NCI-H748 treated with DMSO at 0.1 percent for 48 hours (cell line): ENCODE measurements at places on chromosomes 11 and 22.

- no peak for DNase-seq
Observed at GRCh38 chr22:43118953-43119458, 8.5 kb downstream of the BIK start.

DNA sequence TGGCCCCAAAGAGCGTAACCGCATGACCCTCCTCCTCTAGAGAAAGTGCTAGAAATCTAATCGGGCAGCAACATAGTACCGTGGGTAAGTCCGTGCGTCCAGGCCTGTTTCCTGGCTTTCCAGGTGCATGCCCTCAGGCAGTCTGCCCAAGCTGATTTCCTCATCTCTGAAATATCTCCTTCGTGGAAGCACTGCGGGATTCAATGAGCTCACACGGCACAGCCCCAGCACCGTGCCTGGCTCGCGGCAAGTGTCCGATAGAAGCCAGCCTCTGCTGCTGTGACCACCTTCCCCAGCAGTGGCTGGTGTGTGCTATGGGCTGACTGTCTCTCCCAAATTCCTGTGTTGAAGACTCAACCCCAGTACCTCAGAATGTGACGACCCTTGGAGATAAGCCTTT is 20.7 kb downstream of the RPUSD4 start:
- DNase-seq, result no peak

GRCh38 chr11:116078101-116078591 is 573.9 kb upstream of the CADM1 start:
- peak; percentile 26 for DNase-seq

- no peak for DNase-seq
Observed at GRCh38 chr11:128416976-128417375, 170.4 kb downstream of the ETS1 start.

- no peak for DNase-seq
Observed at GRCh38 chr11:64260147-64260708, 8.9 kb downstream of the PLCB3 start.

- DNase-seq, result no peak
Observed at GRCh38 chr11:120904116-120904515, 119.8 kb upstream of the TBCEL start.

GRCh38 chr22:46425016-46425415 is 89.5 kb downstream of the TRMU start:
- DNase-seq, result no peak

GRCh38 chr11:134861490-134862104 is 449.6 kb upstream of the B3GAT1 start:
- no peak for DNase-seq

GRCh38 chr11:116918925-116919655 is 81.7 kb upstream of the APOA1 start:
- no peak for DNase-seq

DNA sequence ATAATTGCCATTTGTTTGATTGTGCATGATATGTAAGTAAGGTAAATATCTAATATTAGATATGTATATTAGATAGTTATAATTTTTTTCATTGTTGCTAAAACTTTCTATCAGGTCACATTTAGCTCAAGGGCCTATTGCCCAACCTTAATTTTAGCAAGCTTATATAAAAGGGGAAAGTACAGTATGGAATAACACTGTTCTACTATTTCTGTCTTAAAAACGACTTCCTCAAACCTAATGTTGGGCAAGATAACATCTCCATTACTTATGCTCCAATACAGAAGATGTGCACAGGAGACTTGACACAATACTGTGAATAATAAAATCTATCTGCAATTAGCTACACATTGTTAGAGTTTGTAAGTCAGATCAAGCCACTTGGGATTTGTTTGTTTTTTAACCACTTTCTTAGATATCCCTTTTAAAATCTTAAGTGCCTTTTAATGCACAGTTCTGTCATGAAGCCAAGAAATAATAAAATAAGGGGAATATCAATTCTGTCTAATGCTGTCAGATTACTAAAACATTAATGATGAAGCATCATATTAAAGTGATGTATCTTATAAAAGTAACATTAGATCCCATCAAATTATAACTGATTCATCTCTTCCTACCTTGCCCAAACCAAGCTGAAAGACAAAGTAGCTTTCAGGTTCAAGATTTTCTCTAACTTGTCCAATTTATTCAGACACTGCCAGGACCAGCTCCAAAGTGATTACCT is 98.1 kb downstream of the SIK3 start:
- no peak for DNase-seq
